ENCODE measurements at places on chromosomes 16 and 17.
A peak's percentile ranks its signal among the peaks of the same experiment; 100 is the strongest.

GRCh38 chr17:1546292-1546922 is 16.2 kb downstream of the PITPNA start:
- DNase-seq: no peak

GRCh38 chr16:67177743-67178699 is 5.7 kb downstream of the MATCAP1 start:
- no peak for DNase-seq

GRCh38 chr16:57093666-57094564 is 1.5 kb downstream of the CPNE2 start:
- no peak for DNase-seq

- DNase-seq: peak; percentile 65
Measured at GRCh38 chr16:30996985-30997724, 12.1 kb downstream of the HSD3B7 start.

- DNase-seq: no peak
Measured at GRCh38 chr16:52743707-52744106, 196.8 kb upstream of the TOX3 start.

- DNase-seq: no peak
Measured at GRCh38 chr16:57098188-57098841, 5.9 kb downstream of the CPNE2 start.

GRCh38 chr16:52928955-52929354 is 123.7 kb downstream of the CHD9NB start:
- DNase-seq: no peak

GRCh38 chr17:32142857-32143526 is 690 bp downstream of the RHOT1 start:
- DNase-seq: no peak

DNA sequence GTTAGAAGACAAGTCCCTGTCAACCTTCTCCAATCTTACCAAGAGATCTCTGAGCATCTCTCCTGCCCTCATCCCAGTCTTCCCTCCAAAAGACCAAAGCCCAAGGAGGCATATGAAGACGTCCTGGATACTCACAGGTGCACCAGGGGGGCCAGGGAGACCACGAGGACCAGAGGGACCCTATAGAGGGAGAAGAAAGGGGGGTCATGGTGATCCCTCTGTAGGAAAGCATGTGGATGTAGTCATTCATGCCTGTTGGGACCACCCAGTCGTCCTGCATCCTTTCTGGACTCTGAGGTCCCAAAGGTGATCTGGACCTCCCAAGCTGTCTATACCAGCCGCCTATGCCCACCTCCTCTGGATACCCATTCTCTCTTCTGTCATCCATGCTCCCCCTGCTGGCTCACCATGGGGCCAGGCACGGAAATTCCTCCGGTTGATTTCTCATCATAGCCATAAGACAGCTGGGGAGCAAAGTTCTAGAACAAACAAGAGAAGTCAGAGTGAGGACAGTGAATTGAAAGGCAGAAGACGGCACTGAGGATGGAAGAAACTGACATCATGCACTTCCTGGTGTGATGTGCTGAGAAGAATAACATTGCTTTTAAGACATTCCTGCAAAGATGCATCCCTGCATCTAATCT is 3.3 kb downstream of the COL1A1 start:
- DNase-seq: peak; percentile 51

DNA sequence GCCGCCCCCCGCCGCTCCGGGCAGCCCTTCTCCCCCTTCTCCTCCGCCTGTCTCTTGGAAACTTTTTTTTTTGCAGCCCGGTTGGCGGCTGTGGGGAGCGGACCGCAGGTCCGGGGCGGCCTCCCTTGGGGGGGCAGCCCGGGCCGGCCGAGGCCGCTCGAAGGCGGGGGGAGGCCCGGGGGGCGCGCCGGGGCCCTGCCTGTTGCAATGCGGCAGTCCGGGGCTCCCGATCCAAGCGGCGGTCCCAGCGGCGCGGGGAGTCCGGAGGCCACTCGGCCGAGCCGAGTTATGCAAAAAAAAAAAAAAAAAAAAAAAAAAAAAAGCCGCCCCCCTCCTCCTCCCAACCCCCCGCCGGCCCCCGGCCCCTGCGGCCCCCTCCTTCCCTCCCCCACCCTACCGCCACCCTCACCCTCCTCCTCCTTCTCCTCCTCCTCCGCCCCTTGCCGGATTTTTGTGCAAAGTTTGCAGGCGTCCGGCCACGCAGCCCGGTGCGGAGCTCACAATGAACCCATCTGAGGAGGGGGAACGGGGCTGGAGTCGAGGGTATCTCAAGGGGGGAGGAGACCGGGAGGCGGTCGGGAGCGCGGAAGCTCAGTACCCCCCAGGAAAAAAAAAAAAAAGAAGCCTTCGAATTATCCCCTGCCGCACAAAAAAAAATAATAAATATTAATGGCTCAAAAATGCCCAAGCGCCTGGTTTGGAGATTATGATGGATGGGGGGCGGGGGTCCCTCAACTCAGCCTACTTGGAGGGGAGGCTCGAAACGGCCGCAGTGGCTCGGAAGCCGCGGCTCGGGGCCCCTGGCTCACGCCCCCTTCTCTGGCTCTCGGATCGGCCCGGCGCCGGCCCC is at the start of gene ZNF423:
Gene ZNF423 (minus strand): TSS at position 291 of the 850 bp plus-strand sequence. CDS start 338 bp downstream, outside the sequence.
- no peak for DNase-seq

DNA sequence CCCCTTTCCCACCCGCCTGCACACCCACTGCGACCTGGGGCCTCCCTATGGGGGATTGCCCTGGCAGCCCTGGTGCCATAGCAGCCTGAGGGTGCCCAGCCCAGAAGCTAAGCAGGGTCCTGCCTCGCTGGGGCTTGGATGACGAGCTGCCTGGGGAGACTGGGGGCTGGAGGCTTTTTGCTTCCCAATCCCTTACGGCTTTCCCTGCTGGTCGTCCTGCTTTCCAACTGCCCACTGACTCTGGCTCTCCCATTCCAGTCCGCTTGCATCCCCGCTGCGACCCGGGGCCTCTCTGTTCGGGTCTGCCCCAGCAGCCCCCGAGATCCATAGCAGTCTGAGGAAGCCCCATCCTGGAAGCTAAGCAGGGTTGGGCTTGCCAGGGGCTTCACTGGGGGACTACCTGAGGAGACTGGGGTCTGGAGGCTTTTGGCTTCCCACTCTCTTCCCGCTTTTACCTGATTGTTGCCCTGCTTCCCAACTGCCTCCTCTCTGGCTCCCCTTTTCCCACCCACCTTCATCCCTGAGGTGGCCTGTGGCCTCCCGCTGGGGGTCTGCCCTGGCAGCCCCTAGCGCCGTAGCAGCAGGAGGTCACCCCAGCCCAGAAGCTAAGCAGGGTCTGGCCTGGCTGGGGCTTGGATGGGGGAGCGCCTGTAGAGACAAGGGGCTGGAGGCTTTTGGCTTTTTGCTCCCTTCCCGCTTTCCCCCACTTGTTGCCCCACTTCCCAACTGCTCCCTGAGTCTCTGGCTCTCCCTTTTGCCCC is 2292.8 kb downstream of the TP53TG3F start:
- DNase-seq: no peak
